Activated CD4-positive, alpha-beta T cell treated with anti-CD3 and anti-CD28 coated beads for 1 hour (primary cell): ENCODE measurements at places on chromosomes 7 and 10.

GRCh38 chr7:28645866-28646265, 233.5 kb downstream of the CREB5 start:
- DNase-seq = no peak

GRCh38 chr10:118583611-118584010, 11.8 kb downstream of the PRLHR start:
- no peak for DNase-seq

GRCh38 chr7:2924866-2925840, 81.0 kb upstream of the GNA12 start:
- no peak for DNase-seq

DNA sequence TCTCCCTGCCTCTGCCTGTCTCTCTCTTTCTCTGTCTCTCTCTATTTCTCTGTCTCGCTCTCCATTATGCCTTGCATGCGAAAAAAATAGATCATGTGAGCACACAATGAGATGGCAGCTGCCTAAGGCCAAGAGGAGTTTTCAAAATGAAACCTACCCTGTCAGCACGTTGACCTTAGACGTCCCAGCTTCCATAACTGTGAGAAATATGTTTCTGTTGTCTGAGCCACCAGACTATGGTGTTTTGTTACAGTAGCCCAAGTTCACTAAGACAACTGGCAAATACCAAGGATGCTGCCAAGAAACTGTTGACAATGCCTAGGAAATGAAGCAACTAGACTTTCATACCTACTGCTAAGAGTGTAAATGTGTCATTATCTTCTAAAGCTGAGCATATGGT, 70.6 kb upstream of the PLXDC2 start:
- DNase-seq = no peak

- DNase-seq = no peak
These were observed 52.6 kb downstream of the ARHGAP21 start for GRCh38 chr10:24670964-24671670.

DNA sequence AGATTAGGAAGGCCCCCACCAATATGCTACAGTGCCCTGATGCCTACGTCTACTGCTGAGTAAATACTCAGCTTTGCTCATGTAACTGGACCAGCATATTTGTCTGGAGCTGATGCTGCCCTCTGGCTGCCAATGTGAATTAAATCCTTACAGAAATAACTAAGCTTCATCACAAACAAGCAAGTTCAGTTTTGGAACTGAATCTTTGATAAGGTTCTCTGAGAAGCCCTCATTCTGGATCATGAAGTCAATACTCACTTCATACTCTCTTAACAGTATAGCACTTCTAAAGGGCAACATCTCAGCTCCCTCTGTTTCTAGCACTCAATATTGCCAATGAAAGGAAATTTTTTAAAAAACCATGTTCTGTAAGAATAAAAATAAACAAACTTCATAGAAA, 246.7 kb downstream of the ETV1 start:
- no peak for DNase-seq

- no peak for DNase-seq
These were observed 89.0 kb upstream of the GJD4 start for GRCh38 chr10:35516102-35516670.

GRCh38 chr10:78386509-78386908, 352.8 kb downstream of the RPS24 start:
- DNase-seq = no peak
